ENCODE measurements at places on chromosomes 5 and 9.

GRCh38 chr5:52748590-52748989 is 39.1 kb upstream of the ITGA1 start:
- no peak for DNase-seq

- DNase-seq = no peak
Observed at GRCh38 chr5:15496886-15497285, 3.1 kb upstream of the FBXL7 start.

- peak; percentile 28 for DNase-seq
Observed at GRCh38 chr5:126676195-126676624, 75.5 kb downstream of the PHAX start.

DNA sequence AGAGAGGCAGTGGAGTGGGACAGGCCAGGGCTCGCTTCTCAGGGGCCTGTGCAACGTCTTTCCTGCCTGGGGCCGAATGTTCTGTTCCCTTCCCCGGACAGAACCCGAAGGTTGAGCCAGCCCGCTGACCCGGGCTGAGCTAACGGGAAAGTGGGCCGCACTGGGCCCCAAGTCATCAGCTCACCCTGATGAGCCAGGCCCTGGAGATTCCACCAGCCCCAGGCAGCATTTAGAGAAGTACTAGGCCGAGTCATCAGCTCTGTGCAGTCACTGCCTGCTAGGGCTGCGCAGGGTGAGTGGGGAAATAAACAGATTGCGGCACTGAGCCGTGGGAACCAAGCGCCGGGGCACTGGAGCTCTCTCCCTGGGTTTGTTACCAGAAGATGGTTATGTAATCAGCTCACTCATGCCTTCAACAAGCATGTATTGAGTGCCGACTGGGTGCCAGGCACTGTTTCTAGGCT is 29.1 kb upstream of the DUSP1 start:
- DNase-seq = peak; percentile 96

DNA sequence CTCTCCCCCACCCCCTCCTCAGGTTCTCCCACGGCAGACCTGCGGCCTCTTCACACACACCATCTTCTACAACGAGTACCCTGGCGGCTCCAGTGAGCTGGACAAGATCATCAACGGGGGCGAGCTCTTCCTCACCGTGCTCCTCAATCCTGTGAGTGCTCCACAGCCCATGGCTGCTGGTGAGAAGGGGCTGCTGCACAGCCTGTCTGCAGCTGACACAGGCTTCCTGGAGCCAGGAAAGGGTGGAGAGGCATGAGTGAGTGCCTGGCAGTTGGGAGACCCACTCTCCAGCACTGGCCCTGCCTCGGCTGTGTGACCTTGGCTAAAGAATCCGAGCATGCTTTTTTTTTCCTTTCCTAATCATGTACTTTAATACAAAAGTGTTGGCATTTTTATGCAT is 31.3 kb downstream of the NDST1 start:
- no peak for DNase-seq

GRCh38 chr9:26175264-26175663 is 497.0 kb upstream of the TUSC1 start:
- DNase-seq = peak; percentile 67

GRCh38 chr5:141692919-141693725 is 11.1 kb upstream of the ARAP3 start:
- no peak for DNase-seq

DNA sequence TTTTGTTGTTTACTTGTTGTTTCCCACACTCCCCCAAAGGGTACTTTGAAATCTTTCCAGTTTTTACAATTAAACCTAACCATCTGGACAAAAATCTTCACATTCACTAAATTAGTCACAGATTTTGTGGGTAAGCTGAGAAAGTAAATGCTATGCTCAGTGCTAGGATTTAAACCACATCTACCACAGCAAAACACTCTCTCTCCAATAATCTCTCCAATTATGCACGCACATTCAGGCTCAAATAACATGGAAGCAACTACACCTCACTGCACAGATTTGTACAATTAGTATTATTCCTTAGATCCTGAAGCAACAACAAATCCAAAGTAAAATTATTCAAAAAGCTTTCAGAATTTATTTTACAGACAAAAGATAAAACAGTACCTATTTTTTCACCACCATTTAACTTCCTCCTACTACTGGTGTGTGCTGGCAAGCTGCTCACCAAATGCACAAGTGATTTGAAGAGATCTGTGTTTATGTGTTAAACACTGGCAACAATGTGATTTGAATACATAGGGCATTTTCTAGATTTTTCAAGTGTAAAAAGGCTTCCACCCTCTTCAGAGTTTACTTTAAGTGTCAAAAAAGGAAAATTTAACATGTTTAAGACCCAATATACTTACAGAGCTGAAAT is 16.6 kb downstream of the ZNF608 start:
- DNase-seq = peak; percentile 65

DNA sequence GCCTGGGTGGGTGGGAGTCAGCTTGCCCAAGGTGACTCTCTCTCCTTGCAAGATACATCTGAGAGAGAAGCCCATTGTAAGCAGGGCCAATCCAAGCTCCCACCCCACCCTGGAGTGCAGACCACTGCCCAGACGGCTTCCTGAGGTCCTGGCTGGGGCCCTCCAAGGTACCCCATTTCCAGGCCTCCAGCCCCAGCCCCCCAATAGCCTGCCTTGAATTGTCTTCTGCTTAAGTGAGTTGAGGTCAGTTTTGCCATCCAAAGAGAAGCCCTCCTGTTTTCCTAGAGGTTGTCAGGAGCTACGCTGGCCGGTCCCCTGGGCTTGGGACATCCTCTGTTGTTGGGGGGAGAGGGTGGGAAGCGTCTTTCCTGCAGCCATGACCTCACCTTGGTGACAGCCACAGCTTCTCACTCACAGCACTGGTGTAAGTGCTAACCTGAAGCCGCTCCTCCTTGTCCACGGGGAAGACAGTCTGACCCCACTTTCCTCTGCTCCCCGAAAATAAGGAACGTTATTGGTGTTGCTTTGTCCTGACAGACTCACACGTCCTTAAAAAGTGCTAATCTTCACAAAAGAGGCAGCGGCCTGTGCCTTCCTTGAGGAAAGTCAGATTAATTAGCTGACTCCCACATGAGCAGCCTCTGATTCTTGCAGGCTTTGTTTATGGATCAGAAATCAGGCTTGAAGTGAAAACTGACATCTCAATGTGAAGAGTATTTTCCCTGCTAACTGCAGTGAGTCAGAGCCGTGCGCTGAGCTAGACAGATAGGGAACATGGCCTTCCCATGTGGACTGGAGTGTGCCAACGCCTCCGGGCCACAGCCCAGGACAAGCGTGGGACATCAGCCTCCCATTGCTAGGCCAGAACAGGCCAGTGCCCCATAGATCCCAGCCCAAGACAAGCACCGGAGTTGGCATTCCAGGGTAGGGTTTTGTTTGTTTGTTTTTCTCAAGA is 52.3 kb downstream of the ADAMTS2 start:
- peak; percentile 46 for DNase-seq

- DNase-seq = no peak
Observed at GRCh38 chr5:177079606-177080005, 7.1 kb upstream of the FGFR4 start.

- peak; percentile 94 for DNase-seq
Observed at GRCh38 chr5:113489299-113489698, 1.0 kb upstream of the MCC start.

DNA sequence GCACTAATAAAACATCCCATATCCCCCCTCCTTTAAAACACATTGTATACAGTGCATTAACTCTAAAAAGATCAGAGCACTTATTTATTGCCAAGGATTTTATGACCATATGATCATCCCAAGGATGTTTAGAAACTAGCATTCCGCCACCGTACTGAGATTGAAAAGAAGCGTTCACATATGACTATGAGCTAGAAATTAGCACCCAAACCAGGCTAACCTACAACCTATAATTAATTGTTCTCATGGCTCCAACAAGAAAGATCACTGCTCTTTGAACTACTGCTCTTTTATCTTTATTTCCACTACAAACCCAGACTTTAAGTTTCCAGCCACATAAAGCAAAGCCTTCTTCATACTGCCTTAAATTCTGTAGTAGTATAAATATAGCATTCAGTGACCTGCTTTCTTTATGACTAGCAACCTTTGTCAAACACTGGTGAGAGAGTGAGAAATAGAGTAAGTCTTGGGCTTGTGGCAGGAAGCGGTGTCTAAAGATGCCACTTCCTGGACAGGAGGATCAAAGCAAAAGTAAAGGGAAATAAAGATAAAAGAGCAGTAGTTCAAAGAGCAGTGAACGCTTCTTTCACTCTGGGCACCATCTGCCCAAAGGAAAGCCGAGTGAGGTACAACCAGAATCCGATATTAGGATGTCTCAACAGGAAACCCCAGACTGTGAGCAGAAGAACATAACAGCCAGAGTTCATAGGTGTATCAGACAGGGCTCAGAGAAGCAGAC is 151.1 kb upstream of the ERCC6L2 start:
- DNase-seq = no peak

GRCh38 chr5:156000115-156000514 is 326.8 kb upstream of the SGCD start:
- no peak for DNase-seq

- DNase-seq = no peak
Observed at GRCh38 chr9:91221332-91221731, 140.4 kb downstream of the AUH start.

Measured in fibroblast of gingiva (primary cell).